ENCODE measurements at places on chromosomes 7 and 10.
A peak's percentile ranks its signal among the peaks of the same experiment; 100 is the strongest.

- no peak for DNase-seq
These were observed 41.8 kb downstream of the PDLIM1 start for GRCh38 chr10:95248989-95249388.

DNA sequence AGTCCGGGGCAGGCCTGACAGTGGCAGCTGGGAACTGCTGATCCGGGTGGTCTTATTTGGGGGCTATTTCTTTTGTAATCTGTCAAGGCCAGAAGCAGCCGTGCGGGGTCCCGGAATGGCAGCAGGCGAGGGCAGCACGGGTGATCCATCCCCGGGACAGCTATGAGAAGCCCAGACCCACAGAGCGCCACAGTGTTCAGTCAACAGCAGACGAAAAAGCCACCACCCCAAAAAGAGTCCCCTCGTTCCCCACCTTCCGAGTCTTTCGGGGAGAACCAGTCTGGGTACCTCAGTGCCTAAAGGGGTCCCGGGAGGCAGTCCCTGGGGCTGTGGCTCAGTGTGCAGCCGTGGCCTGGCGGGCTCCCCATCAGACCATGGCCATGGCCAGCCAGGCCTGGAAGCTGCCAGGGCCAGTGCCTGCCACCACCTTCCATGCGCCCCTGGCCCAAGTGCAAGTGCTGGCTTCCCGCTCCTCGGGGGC, 125.1 kb upstream of the KCTD7 start:
- no peak for DNase-seq

GRCh38 chr10:22344249-22344648, 1.0 kb upstream of the SPAG6 start:
- no peak for DNase-seq

DNA sequence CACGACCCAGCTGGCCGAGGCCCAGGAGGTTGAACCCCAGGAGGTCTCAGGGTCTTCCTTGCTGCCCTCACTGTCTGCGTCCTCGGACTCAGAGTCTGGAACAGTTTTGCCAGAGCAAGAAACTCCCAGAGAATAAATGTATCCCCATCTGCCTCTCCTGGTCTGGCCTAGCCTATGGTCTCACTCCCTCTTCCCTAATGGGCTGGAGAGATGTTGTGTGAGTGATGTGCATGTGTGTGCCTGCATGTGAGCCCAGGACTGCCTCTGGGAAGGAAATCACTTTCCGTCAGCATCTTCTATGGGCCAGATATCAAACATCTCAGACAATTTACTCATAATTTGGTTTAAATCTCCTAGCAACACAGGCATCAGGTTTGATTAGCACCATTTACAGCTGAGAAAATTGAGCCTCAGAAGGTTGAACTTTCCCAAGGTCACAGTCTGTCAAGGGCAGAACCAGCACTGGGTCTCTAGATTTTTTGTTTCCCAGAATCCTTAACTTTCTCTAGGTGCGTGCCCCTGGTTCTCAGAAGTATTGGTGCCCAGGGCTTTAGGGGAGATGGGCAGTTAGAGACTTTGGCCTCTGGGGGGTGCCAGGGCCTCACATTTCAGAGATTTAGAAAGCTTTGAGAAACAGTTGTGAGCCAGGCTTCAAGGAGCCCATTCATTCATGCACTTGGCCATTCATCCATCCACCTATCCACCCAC, 4.9 kb downstream of the TMEM270 start:
- DNase-seq = peak; percentile 64

DNA sequence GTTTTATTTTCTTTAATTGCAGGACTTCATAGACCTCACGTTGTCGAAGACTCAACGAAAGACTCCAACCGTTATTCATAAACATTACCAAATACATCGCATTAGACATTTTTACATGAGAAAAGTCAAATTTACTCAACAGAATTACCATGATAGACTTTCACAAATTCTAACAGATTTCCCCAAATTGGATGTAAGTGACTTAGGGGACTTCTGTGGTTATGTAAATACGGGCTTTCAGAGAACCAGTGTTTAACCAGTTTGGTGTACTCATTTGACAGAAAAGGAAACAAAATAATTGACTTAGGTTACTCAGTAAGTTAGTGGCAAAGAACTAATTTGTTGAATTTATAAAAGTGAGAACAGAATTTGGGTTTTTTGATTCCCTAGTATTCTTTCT, 4.2 kb downstream of the GTPBP4 start:
- no peak for DNase-seq

Data from astrocyte of the spinal cord (primary cell).